ENCODE measurements at places on chromosomes 2 and 18.

- DNase-seq, result no peak
These were observed 324.2 kb upstream of the NCKAP5 start for GRCh38 chr2:133892352-133892913.

DNA sequence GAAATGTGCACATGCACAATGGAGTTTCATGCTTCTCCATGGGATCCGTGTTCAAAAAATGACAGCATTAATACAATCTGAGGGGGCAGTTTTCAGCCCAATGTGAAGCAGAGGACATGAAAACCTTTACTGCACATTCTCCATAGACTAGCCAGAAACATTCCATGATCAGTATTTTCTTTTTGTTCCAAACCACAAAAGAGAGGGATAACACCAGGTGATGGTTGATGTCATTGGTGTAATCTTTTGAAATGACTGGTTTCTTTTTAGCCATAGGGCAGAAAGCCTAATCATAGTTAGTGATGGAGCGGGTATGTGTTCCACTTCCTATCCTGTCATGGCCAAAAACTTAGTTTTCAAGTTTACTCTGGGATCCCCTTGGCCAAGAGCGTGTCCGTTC is 1.8 kb upstream of the KYNU start:
- no peak for DNase-seq

- no peak for DNase-seq
These were observed 28.5 kb upstream of the NPAS2 start for GRCh38 chr2:100791294-100791935.

DNA sequence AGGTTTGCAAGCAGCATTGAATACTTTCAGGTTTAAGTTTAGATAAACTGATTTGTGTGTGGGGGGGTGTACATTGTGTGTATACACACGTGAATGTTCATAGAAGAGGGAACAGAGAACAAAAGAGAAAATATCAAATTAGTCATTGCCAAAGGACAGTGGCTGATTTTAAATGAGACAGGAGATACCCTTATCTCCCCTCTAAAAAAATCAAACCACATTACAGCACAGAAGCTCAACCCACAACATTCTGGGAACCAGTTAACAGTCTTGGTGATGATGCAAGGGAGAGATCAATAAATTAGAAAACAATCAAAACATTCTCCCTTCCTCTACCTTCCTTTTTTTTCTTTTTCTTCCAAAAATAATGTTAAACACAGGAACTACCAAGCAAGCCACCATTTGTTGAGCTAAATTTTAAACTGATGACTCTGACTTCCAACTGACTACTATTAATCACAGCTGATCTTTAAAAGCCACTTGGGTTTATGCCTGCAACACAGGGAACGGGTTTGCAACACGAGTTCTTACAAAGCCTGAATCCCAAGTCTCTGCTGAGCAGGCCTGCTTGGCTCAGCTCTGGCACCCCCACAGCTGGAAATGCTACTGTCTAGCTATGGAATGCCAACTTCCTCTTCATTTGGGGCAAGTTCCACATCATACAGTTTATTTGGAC is 119.2 kb upstream of the ACVR1C start:
- no peak for DNase-seq

GRCh38 chr2:62243983-62244382 is 48.1 kb downstream of the B3GNT2 start:
- DNase-seq, result no peak

- no peak for DNase-seq
These were observed 59.7 kb downstream of the HNMT start for GRCh38 chr2:138023976-138024375.

DNA sequence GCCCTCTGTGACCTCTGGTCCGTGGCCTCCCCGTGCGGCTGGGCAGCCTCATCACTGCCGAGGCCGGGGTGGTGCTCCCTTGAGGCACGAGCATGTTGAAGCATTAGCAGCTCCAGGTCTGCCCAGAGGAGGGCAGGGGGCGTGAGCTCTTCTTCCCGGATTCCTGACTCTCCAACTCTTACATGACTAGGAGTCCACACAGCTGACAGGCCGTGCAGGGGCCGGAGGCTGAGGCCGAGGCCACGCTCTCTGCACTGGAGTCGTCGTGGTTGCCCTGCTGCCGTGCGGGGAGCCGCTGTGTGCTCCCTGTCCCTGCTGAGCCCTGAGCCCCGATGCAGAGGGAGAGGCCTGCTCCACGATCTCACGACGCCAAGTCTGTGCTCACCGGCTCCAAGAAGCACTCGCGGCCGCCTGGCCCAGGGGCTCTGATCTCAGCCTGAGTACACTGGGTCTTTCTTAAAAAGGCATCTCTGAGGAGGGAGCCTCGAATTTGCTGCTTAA is 19.4 kb upstream of the KCNG2 start:
- no peak for DNase-seq

GRCh38 chr18:10475654-10476291 is 21.3 kb downstream of the APCDD1 start:
- no peak for DNase-seq

DNA sequence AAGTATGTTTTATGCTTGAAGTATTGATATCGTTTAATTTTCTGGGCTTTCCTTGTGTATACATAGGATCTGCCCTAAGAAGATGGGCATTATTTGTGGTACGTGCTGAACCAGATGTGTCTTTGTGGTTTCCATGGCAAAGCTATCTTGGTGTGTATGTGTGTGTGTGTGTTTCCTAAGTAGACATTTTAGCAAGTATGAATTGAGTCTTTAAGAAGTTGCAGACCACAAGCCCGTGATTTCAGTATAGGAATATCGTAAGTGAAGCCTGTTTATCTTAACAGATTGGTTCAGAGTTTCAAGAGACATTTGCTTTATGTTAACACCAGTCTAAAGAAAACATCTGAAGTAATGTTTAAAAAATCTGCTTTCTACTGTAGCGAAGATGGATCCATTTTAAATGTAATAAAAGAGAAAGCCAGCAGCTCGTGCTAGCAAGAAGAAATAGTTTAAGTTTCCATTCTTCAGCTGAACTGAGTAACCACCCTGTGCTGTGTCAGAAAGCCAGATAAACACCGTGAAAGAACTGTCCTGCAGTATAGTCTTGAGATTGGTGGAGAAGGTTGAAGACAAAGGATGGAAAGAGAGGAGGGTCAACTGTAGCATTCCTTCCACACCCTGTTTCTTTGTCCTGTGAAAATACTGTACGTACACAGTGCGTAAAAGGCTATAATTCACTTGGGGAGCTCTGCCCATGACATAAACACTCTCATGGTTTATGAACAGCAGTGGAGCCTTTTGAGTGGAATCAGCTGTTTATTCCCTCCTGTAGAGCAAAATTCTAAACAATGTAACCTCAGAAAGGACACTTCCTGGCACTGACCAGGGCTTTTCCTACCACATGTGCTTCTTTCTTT is 91.9 kb upstream of the FOSL2 start:
- no peak for DNase-seq

DNA sequence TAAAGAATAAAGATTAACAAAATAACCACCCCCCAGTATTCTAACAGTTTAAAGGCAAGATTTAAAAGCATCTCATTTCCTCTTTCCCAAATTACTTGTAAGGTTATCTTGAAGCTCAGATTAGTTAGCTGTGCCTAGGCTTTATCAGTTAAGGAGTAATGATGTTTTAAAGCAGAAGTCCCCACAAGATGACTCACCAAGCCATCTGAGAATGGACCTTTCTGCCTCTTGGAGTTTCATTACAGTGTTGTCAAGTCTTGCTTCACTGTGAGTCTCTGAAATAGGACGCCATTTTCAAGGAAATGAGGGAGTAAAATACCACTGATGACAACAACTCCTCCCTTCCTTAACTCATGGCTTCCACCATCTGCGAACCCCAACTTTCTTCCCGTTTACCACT is 35.9 kb downstream of the ZNF385B start:
- no peak for DNase-seq

- DNase-seq, result no peak
These were observed 376.6 kb upstream of the NETO1 start for GRCh38 chr18:73244401-73244800.

GRCh38 chr2:23100406-23100805 is 284.6 kb upstream of the KLHL29 start:
- DNase-seq, result peak; percentile 39

DNA sequence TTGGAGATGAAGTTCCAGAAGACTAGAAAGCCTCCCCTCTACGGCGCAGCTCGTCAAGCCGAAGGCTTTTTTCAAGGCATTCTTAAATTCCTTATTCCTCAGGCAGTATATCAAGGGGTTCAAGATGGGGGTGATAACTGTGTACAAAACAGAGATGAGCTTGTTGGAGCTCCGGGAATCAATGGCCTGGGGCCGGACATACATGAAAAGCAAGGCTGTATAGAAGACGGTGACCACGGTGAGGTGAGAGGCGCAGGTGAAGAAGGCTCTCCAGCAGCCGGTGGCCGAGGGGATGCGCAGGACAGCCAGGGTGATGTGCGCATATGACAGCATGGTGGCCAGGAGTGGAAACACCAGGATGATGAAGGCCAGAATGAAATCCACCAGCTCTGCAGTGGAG is 8.2 kb downstream of the OR6B3 start:
- DNase-seq, result no peak

DNA sequence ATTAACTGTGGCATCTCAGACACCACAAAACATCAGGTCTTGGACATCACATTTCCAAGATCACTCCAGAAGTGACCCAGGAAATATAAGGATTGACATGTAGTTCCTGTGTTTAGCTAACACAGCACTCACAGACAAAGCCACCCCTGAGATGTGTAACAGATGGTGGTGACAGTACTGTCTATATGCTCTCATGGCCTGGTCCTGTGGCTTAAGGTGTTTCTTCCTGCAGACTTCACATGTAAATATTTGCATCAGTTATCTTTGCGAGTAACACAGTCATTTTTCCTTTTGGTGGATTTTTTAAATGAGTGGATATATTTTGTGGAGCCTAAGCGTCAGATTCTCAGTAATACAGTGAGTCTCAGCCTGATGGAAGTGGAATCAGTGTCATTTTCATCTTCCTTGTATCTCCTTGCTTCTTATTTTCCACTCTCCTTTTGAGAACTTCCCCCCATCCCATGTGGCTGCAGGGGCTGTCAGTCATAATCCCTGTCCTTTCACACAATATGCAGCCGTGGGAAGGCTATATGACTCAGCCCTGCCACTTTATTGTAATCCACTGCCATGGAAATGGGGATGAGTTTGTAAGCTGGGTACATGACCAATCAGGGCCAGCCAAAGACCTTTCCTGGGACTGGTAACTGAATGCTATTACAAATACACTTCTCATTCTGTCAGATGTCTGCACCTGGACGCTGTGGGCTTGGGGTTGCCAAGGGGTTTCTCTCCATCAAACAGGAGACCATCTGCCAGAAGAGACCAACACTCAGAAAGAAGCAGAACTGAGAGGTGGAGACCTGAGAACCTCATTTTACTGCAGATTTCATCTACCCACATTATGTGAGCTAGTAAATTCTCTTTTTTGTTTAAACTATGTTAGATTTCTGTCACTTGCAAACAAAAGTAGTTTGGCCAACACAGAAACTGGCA is 74.3 kb downstream of the ICOS start:
- DNase-seq, result no peak

DNA sequence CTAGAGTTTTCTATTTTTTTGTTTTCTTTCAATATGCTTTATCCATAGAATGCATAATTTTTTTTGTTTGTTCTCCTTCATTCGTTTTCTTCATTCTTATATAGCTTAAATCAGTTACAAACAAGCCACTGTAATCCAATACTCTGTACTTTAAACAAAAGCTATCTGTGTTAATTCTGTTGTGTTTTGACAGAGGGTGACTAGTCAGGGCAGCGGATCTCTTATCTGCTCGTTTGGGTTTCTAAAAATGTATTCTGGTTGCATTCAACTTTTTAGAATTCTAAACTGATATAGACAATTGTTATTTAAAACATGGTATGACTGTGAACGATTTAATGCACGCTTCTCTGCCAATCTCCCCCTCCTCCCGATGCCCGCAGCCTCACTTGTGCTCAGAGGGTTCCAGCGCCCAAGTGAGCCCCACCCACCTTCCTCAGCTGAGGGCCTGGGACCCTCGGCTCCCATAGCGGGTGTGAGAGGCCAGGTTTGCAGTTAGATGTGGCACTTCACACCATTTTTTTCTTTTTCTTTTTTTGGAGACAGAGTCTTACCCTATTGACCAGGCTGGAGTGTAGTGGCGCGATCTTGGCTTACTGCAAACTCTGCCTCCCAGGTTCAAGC is 44.1 kb downstream of the NCK2 start:
- DNase-seq, result no peak

- no peak for DNase-seq
These were observed 761.0 kb downstream of the EPHA4 start for GRCh38 chr2:220811115-220811514.

DNA sequence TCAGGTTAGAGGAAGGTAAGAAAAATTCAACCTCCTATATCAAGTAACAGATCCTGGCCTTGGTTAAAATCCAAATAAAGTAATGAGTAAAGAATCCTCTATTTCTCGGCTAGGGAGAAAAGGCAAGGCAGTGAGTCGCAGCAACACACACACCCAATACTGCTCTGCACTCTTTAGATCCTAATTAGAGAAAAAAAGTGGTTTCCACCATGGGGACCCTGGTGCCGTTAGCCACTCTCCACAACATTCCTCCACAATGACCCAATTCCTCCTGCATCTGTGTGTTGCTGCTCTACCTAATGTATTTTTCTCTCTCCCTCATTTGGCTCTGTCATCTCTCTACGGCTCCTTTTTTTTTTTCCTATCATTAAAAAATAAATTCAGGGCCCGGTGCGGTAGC is 462.7 kb downstream of the METTL4 start:
- DNase-seq, result no peak

DNA sequence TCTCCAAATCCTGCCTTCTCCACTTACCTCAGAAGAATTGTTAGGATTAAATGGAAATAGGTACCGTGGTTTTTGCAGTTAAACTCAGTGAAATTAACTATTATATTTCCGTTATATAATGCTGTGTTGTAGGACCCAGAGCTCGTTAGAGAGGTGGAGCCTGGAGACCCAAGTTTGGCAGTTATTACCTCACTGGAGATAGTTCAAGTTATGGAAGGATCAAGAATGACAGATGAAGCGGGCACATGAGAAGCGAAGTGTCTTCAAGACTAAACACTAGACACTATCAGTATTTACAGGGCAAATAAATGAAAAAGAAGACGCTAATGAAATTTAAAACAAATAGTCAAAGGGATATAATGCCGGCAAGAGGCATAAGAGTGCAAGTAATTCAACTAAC is 866 bp downstream of the CWC22 start:
- no peak for DNase-seq

DNA sequence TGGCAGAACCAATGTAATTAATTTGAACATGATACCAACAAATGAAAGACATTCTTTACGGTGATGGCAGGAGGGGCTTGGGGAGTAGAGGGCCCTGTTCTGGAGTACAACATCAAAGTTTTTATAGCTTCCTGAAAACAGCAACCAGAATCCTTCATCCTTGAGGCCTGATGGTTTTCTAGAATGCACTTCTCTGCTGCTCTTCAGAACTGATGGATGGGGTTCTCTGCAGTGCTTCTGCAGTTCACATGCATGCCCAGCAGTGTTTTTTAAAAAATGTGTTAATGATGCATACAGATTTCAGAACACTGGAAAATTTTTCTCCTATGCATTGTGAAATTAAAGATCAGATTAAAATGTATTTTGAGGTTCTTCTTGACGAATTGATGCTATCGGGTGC is 2.5 kb downstream of the LTBP1 start:
- DNase-seq, result no peak

GRCh38 chr2:236507393-236508085 is 62.1 kb upstream of the ACKR3 start:
- no peak for DNase-seq

Measured in NCI-H1092 treated with DMSO at 0.1 percent for 48 hours (cell line).